Thymus (tissue), 14 donors: ENCODE measurements at places on chromosomes 2 and 18.

- DNase-seq: no peak
These were observed 16.7 kb downstream of the WIPF1 start for GRCh38 chr2:174580951-174581350.

- DNase-seq: no peak
These were observed 176.8 kb upstream of the ALKAL2 start for GRCh38 chr2:464562-465309.

- DNase-seq: no peak
These were observed 308.4 kb upstream of the THUMPD2 start for GRCh38 chr2:40087434-40087833.

- DNase-seq: no peak
These were observed 319.8 kb downstream of the TDRD15 start for GRCh38 chr2:21443494-21444105.

DNA sequence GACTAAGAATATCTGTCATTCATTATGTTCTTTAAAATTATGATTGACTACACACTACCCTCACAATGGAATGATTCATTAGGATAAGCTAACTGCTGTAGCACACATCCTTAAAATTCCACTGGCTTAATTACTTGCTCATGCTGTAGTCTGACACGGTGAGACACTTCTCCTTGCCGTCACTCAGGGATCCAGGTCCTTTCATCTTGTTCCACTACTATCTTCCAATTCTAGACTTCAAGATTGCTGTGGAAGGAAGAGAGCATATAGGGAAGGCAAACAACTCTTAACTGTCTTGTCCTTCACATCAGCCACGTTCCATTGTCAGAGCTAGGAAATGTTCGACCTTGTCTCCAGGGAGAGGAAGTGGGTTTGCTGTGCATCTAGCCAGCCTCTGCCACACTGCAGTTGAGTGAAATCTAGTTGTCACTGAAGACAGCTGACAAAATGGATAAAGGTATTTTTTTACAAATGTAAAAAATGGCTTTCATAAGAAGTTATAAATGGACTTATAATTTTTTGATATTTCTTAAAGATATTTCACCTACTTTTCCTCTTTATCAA is 30.1 kb downstream of the GREB1L start:
- DNase-seq: no peak

DNA sequence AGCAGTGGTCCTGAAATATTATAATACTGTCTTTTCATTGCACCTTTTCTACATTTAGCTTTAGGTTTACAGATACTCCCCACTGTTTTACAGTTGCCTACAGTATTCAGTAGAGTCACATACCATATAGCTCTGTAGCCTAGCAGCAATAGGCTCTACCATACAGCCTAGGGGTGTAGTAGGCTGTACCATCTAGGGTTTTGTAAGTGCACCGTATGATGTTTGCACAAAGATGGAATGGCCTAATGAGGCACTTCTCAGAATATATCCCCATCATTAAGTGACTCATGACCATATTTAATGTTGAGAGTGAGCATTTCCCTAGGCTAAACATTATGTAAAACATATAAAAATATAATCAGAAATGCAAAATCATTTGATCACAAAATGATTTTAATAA is 511.3 kb upstream of the RAB12 start:
- DNase-seq: no peak

DNA sequence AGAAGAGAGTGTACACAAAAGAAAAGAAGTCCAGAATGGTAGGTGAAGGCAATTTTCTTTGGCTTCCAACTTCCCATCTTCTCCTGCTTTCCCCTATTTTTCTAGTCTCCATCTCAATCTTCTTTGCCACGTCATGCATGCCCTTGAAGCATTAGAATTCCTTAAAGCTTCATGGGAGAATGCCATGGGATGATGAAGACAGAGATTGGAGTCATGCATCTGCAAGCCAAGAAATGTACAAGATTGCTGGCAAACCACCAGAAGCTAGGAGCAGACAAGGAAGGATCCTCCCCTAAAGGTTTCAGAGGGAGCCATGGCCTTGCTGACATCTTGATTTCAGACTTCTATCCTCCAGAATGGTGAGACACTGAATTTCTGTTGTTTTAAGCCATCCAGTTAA is 305.9 kb downstream of the HRH4 start:
- DNase-seq: no peak

GRCh38 chr2:36408198-36408703 is 52.7 kb downstream of the CRIM1 start:
- DNase-seq: no peak

DNA sequence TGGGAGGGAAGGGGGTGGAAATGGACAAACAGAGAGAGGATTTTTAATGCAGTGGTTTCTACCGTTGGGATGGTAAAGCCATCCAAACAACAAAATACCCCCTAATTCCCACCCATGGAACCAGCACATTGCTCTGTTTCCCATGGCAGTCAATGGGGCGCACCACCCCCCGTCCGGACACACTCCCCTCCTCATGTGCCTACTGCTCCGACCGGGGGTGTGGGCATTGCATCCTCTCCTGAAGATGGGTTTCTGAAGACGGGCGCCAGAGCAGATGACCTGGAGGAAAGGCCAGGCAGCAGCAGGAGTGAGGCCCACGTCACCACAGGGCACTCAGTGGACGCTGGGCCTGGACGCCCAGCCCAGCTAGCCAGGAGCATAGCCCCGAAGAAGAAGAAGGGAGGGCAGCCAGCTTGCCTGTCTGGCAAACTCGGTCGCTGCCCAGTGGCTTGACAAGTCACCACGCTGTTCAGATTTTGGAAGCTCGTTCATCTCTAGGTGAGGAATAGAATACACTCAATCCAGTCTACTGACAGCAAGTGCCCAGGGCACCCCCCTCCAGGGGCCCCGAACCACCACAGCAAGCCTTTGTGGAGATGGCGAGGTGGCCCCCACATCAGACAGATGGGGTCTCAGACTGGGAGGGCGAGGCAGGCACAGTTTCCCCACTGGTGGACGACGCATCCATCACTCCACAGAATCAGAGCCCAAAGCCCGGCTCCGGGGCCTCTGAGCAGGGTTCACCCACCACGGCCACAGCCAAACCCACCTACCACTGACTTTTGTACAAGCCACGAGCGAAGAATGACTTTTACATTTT is 296.2 kb upstream of the SALL3 start:
- DNase-seq: no peak

GRCh38 chr2:148023861-148024260 is 3.0 kb downstream of the MBD5 start:
- DNase-seq: peak; percentile 49

GRCh38 chr2:20221555-20221973 is 3.4 kb downstream of the SDC1 start:
- DNase-seq: no peak

DNA sequence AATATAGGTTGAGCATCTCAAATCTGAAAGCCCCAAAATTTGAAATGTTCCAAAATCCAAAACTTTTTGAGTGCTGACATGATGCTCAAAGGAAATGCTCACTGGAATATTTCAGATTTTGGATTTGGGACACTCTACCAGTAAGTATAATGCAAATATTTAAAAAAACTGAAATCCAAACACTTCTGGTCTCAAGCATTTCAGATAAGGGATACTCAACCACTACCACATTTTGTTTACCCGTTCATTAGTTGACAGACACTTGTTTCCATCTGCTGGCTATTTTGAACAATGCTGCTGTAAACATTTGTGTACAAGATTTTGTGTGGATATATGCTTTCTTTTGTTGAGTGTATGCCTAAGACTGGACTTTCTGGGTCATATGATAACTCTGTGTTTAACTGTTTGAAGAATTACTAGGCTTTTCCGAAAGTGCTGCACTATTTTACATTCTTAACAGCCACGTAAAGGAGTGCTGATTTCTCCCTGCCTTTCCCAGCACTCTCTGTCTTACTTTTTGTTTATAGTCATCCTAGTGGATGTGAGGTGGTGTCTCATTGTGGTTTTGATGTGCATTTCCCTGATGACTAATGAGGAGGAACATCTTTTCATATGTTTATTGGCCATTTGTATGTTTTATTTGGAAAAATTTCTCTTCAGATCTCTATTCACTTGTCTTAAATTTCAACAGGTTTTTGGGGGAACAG is 19.5 kb upstream of the DCDC2C start:
- no peak for DNase-seq

DNA sequence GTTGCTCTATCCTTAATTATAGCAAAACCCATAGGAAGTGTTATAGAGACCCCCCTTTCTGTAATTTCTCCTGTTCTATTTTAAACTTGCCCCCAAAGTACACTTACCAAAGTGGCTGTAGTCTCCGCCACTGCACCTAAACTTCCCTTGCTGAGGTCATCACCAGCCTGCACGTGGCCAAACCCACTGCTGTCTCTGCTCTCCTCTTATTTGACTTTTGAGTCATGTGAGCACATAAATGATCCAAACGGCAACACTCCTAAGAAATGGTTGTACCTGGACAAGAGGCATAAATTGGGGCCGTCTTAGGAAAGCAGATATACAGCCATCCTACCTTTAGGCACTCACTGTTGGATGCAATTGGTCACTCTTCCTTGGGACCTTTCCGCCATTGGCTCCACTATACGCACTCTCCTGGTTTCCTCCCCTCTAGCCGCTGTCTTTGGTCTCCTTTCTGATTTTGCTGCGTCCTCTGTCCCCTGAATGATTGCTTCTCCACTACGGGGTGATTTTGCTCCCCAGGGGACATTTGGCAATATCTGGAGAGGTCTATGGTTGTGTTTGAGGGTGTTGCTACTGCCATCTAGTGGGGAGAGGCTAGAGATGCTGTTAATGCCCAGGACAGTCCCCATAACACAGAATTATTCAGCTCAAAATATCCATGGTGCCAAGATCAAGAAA is 19.2 kb upstream of the IL36G start:
- DNase-seq: no peak

DNA sequence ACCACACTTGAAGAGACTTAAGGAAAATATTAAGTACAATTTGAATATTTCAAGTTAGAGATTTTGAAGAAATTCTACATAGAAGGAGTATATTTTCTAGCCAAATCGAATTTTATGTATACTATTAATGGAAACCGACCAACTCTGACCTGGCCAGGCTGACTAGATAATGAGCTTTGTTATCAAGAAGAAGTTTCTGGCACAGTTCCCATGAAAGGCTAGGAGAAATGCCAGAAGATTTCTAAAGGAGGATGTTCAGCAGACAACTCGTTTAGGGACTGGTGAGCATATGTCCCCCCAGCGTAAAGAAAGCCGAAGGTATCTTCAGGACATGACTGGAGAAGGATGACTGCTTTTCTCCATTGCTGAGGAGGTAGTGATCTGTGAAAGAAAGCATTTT is 127.3 kb downstream of the DIS3L2 start:
- DNase-seq: no peak

DNA sequence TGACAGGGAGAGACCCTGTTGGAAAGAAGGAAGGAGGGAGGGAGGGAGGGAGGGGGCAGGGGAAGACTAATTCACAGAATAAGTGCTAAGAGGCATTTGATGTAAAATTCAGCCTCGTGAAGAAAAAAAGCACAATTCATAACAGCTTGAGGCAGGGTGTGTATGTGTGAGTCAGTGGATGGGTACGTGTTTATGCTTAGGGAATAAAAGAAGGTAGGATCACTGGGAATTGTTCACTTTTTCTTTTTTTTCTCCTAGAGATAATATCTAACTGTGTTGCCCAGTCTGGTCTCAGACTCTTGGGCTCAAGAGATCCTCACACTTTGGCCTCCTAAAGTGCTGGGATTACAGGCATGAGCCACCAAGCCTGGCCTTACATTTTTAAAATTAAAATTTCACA is 39.2 kb downstream of the WDR33 start:
- no peak for DNase-seq

DNA sequence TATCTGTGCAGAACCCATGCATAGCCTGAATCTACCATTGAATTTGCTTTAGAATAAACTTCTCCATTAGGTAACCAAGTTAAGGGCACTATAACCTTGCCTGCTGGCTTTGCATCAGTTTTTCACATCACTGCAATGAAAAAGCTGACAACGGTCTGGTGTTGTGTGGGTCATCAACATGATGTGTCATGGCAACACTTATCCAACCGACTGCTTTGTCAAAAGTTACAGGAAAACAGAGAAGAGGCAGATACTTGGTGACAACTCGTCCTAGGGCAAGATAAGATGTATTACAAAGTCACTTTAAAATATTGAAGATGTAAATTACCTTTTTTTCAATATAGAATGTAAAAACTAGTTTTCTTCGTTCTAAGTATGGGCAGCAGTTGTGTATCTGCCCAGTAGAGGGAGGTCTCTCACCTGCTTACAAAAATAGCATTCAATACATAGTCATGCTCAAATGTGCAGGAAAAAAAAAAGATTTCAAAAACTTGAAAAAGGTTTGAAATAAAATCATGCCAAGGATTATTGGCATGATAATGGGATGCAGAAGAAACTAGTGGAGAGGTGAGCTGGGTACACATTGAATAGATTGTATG is 96.3 kb downstream of the EVA1A start:
- DNase-seq: peak; percentile 39

GRCh38 chr2:208042041-208042440 is 16.7 kb upstream of the PLEKHM3 start:
- no peak for DNase-seq

DNA sequence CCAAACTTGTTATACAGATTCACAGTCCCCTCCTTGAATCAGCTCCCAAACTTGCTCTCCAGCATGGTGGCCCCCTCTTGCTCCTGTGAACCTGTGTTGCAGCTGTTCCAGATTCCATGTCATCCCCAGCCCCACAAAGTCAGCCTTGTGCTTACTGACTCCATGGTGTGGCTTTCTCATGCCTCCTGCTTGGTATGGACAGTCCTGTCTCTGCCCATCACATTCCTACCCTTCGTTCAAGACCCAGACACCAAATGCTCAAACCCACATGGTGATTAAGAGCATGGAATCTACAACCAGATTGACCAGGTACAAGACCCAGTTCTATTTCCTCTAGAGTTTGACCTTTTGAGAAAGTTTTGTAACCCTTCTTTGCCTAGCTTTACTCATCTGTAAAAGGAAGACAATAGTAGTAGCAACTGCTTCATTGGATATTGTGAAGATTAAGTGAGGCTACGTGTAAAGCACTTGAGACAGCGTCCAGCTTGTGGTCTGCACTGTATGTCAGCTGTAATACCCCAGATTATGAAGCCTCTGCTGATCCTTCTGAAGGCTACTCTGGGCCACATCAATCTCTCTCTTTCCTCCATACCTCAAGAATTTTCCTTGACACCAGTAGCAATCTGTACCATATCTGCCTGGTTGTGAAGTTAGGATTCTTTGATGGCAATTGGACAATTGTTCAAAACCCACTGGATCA is 146.4 kb upstream of the HAAO start:
- no peak for DNase-seq

GRCh38 chr2:35199298-35199697 is 1156.3 kb upstream of the CRIM1 start:
- DNase-seq: no peak

- DNase-seq: no peak
These were observed 103.6 kb downstream of the TMX3 start for GRCh38 chr18:68611311-68611710.

DNA sequence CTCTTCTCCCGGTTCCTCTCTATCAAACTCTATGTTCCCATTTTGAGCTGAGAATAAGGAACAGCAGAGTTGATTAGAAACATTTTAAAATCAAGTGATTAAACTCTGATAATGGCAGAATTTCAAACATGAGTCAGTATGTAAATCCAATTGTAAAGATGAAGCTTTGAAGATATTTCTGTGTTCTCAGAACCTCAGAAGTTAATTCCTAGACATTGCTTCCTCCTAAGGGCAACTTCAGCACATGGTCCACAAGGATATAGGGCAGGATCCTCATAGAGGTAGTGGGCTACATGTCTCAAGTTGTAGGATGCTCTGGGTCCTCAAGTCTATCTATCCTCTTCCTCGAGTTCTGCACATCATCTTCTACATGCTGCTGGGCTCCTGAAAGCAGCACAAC is 46.3 kb downstream of the QPCT start:
- DNase-seq: no peak
